ENCODE measurements at places on chromosomes 2 and 18. TPM values are rescaled to one million over a fixed set of nuclear protein-coding genes. Genes with fewer than 3 reads are reported as not detected.

The ELOA2 gene
- not detected for total RNA-seq

The SERPINB13 gene
- not detected for total RNA-seq

GRCh38 chr2:101356521-101356920, 30.8 kb downstream of the CREG2 start:
- no peak overlapping the region for H3K27ac ChIP-seq
- H3K4me3 ChIP-seq: no peak overlapping the region
- H3K36me3 ChIP-seq: no peaks in the 10 kb centered on the region
- no peaks in the 10 kb centered on the region for H3K4me1 ChIP-seq
- no peaks in the 10 kb centered on the region for H3K27me3 ChIP-seq
- DNase-seq: no peak

The GPR39 gene
- 1.9 TPM for total RNA-seq

- no peak for DNase-seq
- no peaks in the 10 kb centered on the region for H3K27me3 ChIP-seq
- no peak overlapping the region for H3K27ac ChIP-seq
- no peaks in the 10 kb centered on the region for H3K36me3 ChIP-seq
These were observed 16.3 kb downstream of the DYSF start for GRCh38 chr2:71469403-71470398.

The CTDSP1 gene
- total RNA-seq: 141 TPM

- H3K36me3 ChIP-seq: no peaks in the 10 kb centered on the region
- no peak overlapping the region for H3K27ac ChIP-seq
- no peak for DNase-seq
- H3K27me3 ChIP-seq: no peaks in the 10 kb centered on the region
These were observed 65.3 kb upstream of the RIT2 start for GRCh38 chr18:43180814-43181213.

- H3K27me3 ChIP-seq: no peaks in the 10 kb centered on the region
- H3K27ac ChIP-seq: no peak overlapping the region
- no peak for DNase-seq
- no peaks in the 10 kb centered on the region for H3K36me3 ChIP-seq
- H3K4me1 ChIP-seq: no peaks in the 10 kb centered on the region
These were observed 275.8 kb upstream of the CRIM1 start for GRCh38 chr2:36079793-36080192.

The THADA gene
- total RNA-seq: 33.3 TPM

DNA sequence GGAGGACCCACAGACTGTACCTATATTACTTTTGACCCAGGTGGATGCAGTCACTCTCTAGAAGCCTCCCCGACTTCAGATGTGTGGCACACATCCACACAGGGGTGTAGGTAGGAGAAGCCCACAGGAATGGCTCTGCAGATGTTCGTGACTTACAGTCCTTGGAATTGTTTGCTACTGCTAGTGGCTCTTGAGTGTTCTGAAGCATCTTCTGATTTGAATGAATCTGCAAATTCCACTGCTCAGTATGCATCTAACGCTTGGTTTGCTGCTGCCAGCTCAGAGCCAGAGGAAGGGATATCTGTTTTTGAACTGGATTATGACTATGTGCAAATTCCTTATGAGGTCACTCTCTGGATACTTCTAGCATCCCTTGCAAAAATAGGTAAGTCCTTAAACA, 605 bp downstream of the SLC9A4 start:
- H3K27ac ChIP-seq: no peak overlapping the region
- no peak for DNase-seq

- H3K4me1 ChIP-seq: no peaks in the 10 kb centered on the region
- no peak overlapping the region for H3K27ac ChIP-seq
- DNase-seq: no peak
- H3K4me3 ChIP-seq: no peak overlapping the region
- H3K36me3 ChIP-seq: no peaks in the 10 kb centered on the region
- no peaks in the 10 kb centered on the region for H3K27me3 ChIP-seq
These were observed 83.2 kb upstream of the SPATS2L start for GRCh38 chr2:200223205-200223784.

- no peak for DNase-seq
- H3K36me3 ChIP-seq: no peaks in the 10 kb centered on the region
- peaks cover 6% of the 10 kb centered on the region for H3K4me1 ChIP-seq
- H3K27me3 ChIP-seq: no peaks in the 10 kb centered on the region
- H3K27ac ChIP-seq: no peak overlapping the region
These were observed 58.7 kb downstream of the SNORC start for GRCh38 chr2:232928551-232929302.

GRCh38 chr18:9475643-9476591, 604 bp downstream of the RALBP1 start:
- H3K27me3 ChIP-seq: no peaks in the 10 kb centered on the region
- H3K4me3 ChIP-seq: peak overlapping the region; percentile 80
- no peak for DNase-seq
- peak overlapping the region; percentile 73 for H3K27ac ChIP-seq
- no peaks in the 10 kb centered on the region for H3K36me3 ChIP-seq
- peaks cover 2% of the 10 kb centered on the region for H3K4me1 ChIP-seq

The ANKRD30BL gene
- not detected for total RNA-seq

- H3K4me3 ChIP-seq: no peak overlapping the region
- DNase-seq: no peak
- H3K4me1 ChIP-seq: peaks cover 11% of the 10 kb centered on the region
- no peaks in the 10 kb centered on the region for H3K36me3 ChIP-seq
- H3K27ac ChIP-seq: no peak overlapping the region
These were observed 63.9 kb upstream of the TANK start for GRCh38 chr2:161096336-161096735.

The DYNAP gene
- not detected for total RNA-seq

GRCh38 chr2:113755035-113755834, 1.2 kb downstream of the SLC35F5 start:
- peak overlapping the region; percentile 90 for H3K27ac ChIP-seq
- DNase-seq: no peak
- no peaks in the 10 kb centered on the region for H3K27me3 ChIP-seq
- H3K4me3 ChIP-seq: peak overlapping the region; percentile 93
- peaks cover 19% of the 10 kb centered on the region for H3K4me1 ChIP-seq

The WDR54 gene
- total RNA-seq: 6.2 TPM

DNA sequence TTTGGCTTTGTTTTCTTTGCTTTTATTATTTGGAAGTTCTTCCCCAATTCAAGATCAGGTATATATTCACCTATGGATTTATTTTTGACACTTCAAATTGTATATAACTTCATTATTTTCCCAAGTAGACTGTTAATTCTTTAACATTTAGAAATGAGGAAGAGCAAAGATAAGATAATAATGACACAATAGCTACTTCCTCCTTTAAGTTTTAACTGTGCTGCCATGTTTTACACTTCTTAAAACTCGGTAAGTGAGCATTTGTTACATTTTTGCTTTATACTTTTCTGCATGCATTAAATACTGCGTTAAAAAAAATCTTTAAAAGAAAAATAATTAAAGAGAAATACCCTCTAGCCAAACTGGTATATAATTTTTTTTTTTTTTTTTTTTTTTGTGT, 32.5 kb downstream of the SLC66A3 start:
- no peak overlapping the region for H3K4me3 ChIP-seq
- no peaks in the 10 kb centered on the region for H3K4me1 ChIP-seq
- no peak overlapping the region for H3K27ac ChIP-seq
- no peak for DNase-seq
- H3K27me3 ChIP-seq: no peaks in the 10 kb centered on the region
- peaks cover 8% of the 10 kb centered on the region for H3K36me3 ChIP-seq

The UGT1A8 gene
- total RNA-seq: not detected

The DNAH7 gene
- total RNA-seq: 0.68 TPM

The NETO1 gene
- not detected for total RNA-seq

DNA sequence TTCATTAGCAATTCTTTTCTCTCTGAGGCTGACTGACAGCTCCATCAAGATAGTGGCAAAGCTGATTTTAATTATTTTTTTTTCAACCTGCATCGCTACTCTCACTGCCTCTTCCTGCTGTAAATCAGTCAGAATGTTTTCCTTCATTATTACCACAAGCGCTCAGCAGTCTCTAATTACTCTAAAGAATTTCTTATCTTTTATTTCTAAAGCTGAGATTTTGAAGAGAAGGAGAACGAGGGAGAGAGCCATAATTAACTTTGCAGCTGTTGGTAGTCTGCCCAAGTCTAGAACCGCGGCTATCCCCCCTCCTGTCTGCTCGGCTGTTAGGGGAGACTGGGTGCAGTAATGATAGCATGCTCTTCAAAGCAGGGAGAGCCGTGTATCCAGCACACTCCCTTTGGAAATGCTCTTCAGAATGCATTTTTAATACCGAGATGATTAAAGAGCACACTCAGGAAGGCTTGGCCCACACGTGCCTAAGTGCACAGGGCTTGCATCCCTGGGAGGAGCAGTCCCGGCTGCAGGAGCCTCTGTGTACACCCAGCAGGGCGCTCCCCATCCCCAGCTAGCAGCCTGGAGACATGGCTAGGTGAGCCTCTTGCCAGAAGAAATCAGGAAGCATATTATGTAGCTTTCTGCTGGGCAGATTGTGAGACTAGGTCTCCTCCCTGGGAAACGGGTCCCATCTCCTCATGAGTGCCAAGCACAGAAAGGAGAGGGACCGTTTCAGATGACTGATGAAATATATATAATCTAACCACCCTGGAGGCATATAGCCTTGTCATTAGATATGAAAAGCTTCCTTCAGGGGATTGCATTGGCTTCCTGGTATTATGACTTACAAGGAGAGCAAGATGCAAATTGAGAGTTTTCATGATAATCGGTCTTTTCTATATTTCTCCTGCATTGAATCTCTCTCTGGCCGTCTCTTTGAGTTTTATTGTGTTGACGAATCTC, 555.2 kb downstream of the CMPK2 start:
- H3K36me3 ChIP-seq: no peaks in the 10 kb centered on the region
- H3K27ac ChIP-seq: no peak overlapping the region
- no peaks in the 10 kb centered on the region for H3K27me3 ChIP-seq
- H3K4me1 ChIP-seq: no peaks in the 10 kb centered on the region
- no peak overlapping the region for H3K4me3 ChIP-seq

The COL6A3 gene
- total RNA-seq: 155 TPM

The POTEI gene
- total RNA-seq: not detected

GRCh38 chr2:62184512-62185230, 11.2 kb upstream of the B3GNT2 start:
- H3K4me3 ChIP-seq: no peak overlapping the region
- no peaks in the 10 kb centered on the region for H3K27me3 ChIP-seq
- no peak overlapping the region for H3K27ac ChIP-seq
- no peak for DNase-seq
- H3K36me3 ChIP-seq: no peaks in the 10 kb centered on the region
- H3K4me1 ChIP-seq: peaks cover 8% of the 10 kb centered on the region

- no peaks in the 10 kb centered on the region for H3K36me3 ChIP-seq
- no peak for DNase-seq
- no peaks in the 10 kb centered on the region for H3K27me3 ChIP-seq
- peaks cover 33% of the 10 kb centered on the region for H3K4me1 ChIP-seq
- no peak overlapping the region for H3K27ac ChIP-seq
These were observed 93.8 kb downstream of the SCG2 start for GRCh38 chr2:223508372-223508771.

The HNMT gene
- 67.2 TPM for total RNA-seq

GRCh38 chr2:27736890-27737204, 34.7 kb upstream of the MRPL33 start:
- H3K4me1 ChIP-seq: peaks cover 15% of the 10 kb centered on the region
- no peaks in the 10 kb centered on the region for H3K27me3 ChIP-seq
- H3K27ac ChIP-seq: peak overlapping the region; percentile 91
- H3K4me3 ChIP-seq: no peak overlapping the region

DNA sequence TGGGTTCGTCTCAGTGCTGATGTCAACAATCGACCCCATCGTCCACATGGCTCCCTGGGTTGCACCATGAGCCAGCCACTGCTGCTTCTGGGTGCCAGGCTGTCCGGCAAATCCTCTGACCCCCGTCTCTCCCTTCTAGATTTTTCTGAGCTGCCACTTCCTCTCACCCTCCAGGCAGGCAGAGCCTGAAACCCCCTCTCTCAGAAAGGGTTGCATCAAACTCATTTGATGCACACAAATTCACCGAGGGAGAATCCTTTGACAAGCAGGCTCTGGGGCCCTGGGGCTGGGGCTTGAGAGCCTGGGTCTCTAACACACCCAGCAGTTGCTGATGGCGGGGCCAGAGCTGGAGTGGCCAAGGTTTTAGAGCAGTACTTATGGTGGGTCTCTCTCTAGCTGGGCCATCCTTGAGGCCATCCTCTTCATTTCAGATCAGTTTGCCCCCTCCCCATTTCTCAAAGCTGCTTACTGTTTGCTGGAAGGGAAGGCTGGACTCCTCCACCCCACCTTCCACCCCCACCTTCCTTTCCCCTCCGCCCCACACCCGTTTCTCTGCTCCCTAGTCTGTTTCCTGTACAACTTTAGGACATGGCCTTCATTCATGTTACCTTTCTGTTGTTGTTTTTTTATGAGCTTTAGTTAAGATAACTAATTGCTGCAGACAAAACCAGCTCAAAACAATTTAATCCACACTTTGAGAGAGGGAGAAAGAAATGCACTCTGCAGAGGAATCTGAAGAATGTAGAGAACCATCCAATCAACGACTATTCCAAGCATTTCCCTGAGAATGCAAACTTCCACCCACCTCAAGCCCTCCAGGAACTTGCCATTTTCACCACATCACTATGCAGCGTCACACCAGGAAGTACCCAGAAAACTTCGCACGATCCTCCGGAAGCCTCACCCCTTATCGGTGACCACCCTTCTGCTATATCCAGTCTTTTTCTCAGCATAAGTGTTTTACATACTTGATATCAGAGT, 69.5 kb downstream of the ARL4C start:
- no peak overlapping the region for H3K27ac ChIP-seq
- no peaks in the 10 kb centered on the region for H3K4me1 ChIP-seq
- H3K4me3 ChIP-seq: no peak overlapping the region
- H3K27me3 ChIP-seq: no peaks in the 10 kb centered on the region
- DNase-seq: no peak

DNA sequence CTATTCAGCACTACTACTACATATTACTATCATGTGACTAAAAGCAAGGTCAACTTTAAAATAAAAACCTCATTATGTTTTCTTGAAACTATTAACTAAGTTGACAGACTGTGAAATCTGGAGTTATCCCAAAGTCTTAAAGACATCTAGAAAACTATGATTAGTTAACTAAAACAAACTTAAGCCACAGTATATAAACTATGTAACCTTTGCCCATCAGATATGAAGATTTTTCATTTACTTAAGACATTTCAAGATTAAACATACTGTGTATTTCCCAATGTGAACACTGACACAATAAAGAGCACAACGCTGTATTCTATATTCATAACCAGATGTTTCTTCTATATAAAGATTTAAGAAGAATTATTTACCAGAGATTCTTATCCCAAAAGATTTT, 33.5 kb upstream of the CACNB4 start:
- H3K4me1 ChIP-seq: no peaks in the 10 kb centered on the region
- H3K27me3 ChIP-seq: no peaks in the 10 kb centered on the region
- H3K27ac ChIP-seq: no peak overlapping the region
- no peak for DNase-seq
- peaks cover 6% of the 10 kb centered on the region for H3K36me3 ChIP-seq

GRCh38 chr2:90069290-90069894, 1377.9 kb downstream of the RPIA start:
- H3K4me1 ChIP-seq: no peaks in the 10 kb centered on the region
- no peaks in the 10 kb centered on the region for H3K27me3 ChIP-seq
- no peaks in the 10 kb centered on the region for H3K36me3 ChIP-seq
- no peak overlapping the region for H3K27ac ChIP-seq
- H3K4me3 ChIP-seq: no peak overlapping the region
- no peak for DNase-seq

- DNase-seq: peak; percentile 26
- peak overlapping the region; percentile 96 for H3K4me3 ChIP-seq
- H3K36me3 ChIP-seq: no peaks in the 10 kb centered on the region
- peak overlapping the region; percentile 77 for H3K27ac ChIP-seq
These were observed 643 bp downstream of the PLCL1 start for GRCh38 chr2:197804758-197805714.

The CRYGD gene
- total RNA-seq: not detected
